ENCODE measurements at places on chromosomes 5 and 9. TPM values are rescaled to one million over a fixed set of nuclear protein-coding genes. Genes with fewer than 3 reads are reported as not detected.

DNA sequence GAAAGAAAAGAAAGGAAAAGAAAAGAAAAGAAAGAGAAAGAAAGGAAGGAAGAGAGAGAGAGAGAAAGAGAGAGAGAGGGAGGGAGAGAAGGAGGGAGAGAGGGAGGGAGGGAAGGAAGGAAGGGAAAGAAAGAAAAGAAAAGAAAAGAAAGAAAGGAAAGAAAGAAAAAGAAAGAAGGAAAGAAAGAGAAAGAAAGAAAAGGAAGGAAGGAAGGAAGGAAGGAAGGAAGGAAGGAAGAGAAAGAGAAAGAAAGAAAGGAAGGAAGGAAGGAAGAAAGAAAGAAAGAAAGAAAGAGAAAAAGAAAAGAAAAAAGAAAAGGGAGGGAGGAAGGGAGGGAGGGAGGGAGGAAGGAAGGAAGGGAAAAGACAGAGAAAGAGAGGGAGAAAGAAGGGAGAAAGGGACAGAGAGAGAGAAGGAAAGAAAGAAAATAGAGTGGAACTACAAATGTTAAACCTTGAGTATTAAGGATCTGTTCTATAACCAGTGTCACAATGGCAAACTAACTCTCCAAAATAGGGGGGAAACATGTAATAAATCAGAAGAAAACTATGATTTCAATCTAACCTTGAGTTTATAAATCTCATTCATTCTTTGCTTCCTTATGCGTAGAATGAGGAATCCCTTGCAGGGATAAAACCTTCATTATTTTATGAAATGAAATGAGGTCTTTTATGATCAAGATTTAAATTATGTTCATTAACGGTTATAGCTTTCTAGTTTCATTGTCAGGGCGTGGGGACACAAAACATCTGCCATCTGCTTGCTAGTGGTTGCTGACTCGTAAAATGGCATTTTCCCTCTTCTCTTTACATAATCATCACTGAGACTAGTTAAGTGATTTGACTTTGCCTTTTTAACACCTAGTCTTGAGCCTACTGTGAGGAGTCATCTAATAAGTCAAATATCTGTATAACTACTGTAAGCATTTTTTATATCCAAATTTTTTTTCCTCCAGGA lies 40.7 kb upstream of the RAD23B start:
- DNase-seq = no peak

AGXT2 gene
- total RNA-seq = not detected

CACNA1B gene
- total RNA-seq = not detected

URM1 gene
- 93.3 TPM for total RNA-seq
